ENCODE measurements at places on chromosomes 3 and 15. TPM values are rescaled to one million over a fixed set of nuclear protein-coding genes. Genes with fewer than 3 reads are reported as not detected.

DNA sequence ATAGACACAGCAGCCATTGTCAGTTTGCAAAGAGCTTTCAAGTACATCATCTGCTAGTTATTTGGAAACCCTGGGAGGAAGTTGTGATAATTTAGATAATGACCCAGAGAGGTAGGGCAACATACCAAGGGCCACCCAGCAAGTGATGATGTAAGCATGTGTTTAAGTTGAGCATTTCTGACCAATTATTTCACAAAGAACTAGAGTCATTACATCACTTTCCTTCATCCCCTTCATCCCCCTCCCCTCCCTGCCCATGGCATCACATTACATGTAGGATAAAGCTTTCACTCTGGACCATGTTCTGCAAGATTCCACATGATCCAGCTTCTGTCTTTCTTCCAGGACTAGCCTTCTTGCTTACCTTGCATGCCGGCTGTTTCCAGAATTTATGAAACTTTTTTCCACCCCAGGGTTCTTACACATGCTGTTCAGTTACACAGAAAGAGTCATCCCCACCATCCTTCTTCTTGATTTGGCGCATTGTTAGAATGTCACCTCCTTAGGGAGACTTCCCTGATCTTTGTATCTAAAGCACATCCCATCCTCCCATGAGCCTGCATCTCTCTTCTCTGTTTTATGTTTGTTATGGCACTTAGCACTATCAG, 71.3 kb downstream of the PTPRG start:
- no peak overlapping the region for H3K27ac ChIP-seq
- peaks cover 13% of the 10 kb centered on the region for H3K4me1 ChIP-seq
- H3K36me3 ChIP-seq, result no peaks in the 10 kb centered on the region
- DNase-seq, result no peak

GRCh38 chr15:25508369-25509002, 69.7 kb upstream of the UBE3A start:
- no peaks in the 10 kb centered on the region for H3K27me3 ChIP-seq
- H3K4me1 ChIP-seq, result no peaks in the 10 kb centered on the region
- no peak overlapping the region for H3K27ac ChIP-seq
- H3K4me3 ChIP-seq, result no peak overlapping the region
- no peak for DNase-seq

DNA sequence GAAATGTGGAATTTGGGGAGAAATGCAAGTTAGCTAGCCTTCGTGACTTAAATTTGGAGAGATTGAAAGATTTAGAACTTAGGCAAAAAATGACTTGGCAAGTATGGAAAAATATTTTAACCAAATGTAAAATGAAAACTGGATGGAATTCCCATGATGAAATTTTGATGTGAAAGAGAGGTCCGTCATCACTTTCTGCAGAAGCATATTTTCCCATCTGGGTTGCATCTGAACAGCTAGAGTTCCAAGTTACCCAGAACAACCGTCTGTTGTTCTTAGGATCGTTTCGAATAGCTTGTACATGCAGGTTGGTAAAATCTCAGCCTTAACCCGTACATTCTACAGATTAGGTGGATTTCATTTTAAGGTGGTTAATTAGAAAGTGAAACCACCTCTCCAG, 136.3 kb downstream of the GHSR start:
- H3K4me3 ChIP-seq, result no peak overlapping the region
- H3K36me3 ChIP-seq, result peaks cover 37% of the 10 kb centered on the region
- no peak for DNase-seq
- no peaks in the 10 kb centered on the region for H3K4me1 ChIP-seq
- H3K27me3 ChIP-seq, result no peaks in the 10 kb centered on the region

- H3K4me1 ChIP-seq, result peaks cover 5% of the 10 kb centered on the region
- no peak overlapping the region for H3K4me3 ChIP-seq
- no peaks in the 10 kb centered on the region for H3K36me3 ChIP-seq
- H3K27me3 ChIP-seq, result no peaks in the 10 kb centered on the region
- no peak overlapping the region for H3K27ac ChIP-seq
Measured at GRCh38 chr3:41521010-41521655, 321.8 kb downstream of the CTNNB1 start.

- no peaks in the 10 kb centered on the region for H3K36me3 ChIP-seq
- H3K4me1 ChIP-seq, result no peaks in the 10 kb centered on the region
- H3K4me3 ChIP-seq, result no peak overlapping the region
- no peak for DNase-seq
- H3K27me3 ChIP-seq, result no peaks in the 10 kb centered on the region
Measured at GRCh38 chr15:86685263-86685662, 605.6 kb downstream of the AGBL1 start.

The TCAIM gene
- polyA plus RNA-seq, result 9.4 TPM
